ENCODE measurements at places on chromosomes 5 and 9.

DNA sequence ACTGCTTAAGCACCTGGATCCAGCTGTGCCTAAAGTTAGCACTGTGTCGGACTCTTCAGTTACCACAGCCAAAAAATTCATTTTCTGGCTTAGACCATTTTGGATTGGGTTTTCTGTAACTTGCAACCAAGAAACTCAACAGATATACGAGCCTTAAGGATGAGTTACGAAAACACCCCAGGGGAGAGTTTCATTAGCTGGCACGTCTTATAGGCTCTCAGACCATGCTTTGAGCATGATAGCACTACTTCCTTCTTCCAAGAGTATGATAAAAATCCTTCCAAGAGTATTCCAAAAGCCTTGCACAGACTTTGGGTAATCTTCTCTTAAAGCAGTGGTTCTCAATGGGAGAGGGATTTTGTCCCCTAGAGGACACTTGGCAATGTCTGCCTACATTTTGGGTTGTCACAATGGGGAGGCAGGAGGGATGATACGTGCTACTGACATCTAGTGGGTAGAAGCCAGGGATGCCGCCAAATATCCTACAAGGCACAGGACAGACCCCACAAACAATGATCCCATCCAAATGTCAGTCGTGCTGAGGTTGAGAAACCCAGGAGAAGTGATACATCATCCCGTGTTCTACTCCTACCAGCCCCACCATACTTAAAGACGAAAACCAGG lies 64.8 kb downstream of the SMIM23 start:
- DNase-seq, result no peak

- DNase-seq, result no peak
Measured at GRCh38 chr5:94102849-94103248, 361.4 kb upstream of the POU5F2 start.

GRCh38 chr9:82263619-82264018 lies 275.0 kb downstream of the SPATA31D1 start:
- DNase-seq, result no peak

DNA sequence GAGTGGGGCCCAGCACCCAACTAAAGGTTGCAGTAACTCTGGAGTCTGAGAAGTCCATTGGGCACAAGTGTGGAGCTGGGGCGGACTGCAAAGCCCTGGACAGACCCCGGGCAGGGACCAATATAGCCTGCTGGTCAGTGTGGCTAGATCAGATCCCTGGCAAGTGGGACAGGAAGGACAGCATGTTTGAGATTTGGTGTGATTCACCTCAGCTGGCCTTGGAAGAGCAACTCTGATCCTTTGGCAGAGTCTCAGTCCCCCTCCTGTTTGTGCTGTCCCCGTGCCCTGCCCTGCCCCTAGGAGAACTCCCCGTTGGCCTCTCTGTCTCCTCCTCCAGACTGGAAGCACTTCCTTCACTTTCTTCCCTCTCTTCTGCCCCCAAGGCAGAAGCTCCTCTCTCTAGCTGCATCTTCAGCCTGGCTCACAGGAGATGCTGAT lies 255.3 kb downstream of the FSTL4 start:
- DNase-seq, result no peak

DNA sequence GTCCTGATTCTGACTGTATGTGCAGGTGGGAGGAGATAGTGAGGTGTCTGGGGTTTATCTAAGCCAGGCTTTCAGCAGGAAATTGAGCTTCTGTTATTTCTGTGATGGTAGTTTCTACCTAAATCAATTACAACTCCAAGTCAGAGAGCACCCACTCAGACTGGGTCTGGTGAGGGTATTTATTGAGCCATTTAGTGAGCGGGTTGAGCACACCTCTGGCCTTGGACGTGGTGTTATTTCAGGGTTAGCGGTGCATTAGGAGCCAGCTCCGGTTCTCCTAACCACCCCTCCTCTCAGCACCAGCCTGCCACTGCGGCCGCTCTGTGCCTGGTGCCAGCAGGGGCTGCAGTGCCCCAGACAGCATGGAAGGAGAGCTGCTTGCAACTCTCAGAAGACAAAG lies 238.9 kb downstream of the CACNA1B start:
- DNase-seq, result no peak

DNA sequence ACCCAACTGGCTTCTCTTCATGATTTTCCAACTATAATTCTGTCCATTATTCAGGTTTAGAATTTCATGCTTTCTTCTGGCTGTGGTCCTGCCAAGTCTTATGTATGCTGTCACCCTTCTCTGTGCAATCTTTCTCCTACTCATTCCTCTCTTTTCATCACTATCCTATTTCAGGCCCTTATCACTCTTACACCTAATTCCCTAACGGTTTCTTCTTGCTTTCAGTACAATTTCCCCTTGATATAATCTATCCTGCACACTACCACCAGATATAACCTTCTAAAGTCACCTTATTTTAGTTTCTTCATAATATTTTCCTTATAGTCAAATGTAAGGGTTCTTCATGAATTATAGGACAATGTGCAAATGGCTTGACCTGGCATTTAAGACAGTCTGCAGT lies 436.2 kb downstream of the RAB3C start:
- no peak for DNase-seq

DNA sequence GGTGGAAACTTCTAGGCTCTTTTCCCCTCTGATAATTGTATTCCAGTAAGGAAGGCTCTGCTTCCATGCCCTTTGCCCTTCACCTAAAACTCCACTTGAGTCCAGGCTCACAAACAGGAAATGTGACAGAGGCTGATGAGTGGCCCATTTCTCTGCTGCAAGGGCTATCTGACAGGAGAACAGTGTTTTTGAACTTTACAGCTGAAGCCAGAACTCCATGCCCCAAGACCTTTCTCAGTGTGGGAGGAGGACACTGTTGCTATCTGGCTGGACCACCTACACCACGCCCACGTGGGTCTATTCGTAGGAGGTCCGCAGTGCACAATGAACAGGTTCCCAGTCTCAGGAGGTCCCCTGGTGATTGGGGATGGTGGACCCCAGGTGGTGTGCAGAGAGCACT lies 13.6 kb downstream of the GGTA1 start:
- no peak for DNase-seq

- DNase-seq, result no peak
Measured at GRCh38 chr5:54385994-54386393, 69.5 kb upstream of the HSPB3 start.

- no peak for DNase-seq
Measured at GRCh38 chr5:123617561-123617960, 105.6 kb downstream of the CSNK1G3 start.

DNA sequence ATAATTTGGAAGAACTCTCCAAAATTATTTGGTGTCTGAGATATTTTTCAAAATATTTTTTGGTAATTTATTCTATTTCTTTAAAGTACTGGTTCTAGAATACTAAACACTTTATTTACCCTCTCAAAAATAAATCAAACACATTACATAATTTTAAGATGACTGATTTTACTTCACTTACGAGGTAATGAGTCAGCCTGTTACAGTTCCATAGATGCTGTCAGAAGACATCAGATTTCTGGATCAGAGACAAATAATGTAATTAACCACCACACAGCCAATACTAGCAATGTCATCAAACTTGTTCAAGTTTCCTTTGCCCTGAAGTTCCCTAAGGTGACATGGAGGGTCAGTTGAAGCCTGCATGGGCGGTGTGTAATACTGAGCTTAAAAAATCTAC lies 106.1 kb upstream of the CDH9 start:
- no peak for DNase-seq

GRCh38 chr9:114299286-114300152 lies 23.4 kb upstream of the ORM1 start:
- DNase-seq, result no peak

DNA sequence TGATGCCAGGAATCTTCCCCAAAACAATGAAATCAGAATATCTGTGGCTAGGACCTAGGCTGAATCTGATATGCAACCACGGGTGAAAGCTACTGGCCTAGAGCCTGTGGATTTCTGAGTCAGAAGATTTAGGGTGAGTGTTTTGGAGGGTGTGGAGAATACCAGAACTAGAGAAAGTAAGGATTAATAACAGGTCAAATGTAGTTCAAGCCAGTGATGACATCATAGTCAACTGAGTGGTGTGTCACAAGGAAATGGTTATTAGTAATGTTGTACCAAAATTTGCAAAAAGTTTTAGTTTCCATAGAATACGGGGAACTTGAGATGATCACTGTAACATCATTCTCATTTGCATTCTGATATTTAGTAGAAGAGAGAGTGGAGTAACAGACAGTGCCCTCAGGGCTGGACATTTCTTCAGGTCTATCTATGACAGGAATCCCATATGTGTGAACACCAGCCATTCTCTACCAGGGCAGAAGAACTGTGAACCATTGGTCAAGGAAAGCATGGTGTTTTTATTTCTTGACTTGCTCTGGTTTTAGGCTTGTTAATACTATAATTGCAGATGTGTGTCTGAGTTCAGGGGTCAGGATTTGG lies 3.7 kb downstream of the GALNT12 start:
- DNase-seq, result no peak

DNA sequence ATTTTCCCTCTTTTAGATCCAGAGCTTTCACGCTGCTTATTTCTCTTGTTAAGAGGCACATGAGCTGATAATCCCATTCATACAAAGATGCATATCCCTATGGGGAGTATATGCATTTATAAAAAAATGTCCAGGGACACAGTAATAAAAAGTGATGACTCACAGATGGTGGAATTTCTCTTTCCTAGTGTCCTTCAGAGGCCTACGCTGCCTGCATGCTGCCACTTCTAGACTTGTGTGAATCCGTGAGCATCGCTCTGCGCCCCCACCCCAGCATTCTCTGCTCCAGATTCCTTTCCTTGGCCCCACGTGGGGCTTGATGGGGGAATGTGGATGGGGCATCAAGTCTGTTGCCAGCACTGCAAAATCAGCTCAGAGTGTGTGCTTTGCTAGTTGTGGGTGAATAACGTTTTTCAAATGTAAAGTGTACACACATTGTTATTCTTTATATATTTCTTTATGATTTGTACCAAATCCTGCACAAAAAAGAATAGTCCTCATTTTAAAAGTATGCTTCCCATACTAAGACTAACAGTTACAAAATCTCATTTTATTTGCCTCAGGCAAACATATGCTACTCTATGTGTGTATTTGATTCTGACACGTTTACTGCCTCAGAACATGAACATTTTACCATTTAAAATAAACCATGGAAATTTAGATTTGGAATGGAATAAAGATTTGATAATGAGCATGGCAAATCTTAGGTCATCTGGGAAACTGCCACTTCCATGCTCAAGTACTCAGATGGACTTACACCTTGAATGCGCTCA lies 22.4 kb upstream of the RASGRF2 start:
- DNase-seq, result no peak

DNA sequence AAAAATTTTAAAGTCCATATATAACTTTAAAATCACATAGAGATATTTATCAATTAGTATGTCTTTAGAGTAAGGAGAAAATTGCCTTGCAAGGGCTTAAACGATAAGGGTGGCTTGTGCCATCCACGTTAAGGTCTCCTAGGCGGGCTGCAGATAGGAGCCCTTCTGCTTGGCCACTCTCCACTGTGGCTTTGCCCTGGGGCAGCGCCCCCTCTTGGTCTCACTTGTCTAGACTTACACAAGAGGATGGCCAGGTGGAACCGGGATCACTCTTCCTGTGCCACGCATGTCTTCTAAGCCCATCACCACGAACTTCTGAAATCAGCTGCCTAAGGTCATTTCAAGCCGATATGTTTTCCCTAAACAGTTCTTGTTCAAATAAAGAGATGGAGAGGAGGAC lies 2.9 kb downstream of the FPGS start:
- DNase-seq, result no peak

DNA sequence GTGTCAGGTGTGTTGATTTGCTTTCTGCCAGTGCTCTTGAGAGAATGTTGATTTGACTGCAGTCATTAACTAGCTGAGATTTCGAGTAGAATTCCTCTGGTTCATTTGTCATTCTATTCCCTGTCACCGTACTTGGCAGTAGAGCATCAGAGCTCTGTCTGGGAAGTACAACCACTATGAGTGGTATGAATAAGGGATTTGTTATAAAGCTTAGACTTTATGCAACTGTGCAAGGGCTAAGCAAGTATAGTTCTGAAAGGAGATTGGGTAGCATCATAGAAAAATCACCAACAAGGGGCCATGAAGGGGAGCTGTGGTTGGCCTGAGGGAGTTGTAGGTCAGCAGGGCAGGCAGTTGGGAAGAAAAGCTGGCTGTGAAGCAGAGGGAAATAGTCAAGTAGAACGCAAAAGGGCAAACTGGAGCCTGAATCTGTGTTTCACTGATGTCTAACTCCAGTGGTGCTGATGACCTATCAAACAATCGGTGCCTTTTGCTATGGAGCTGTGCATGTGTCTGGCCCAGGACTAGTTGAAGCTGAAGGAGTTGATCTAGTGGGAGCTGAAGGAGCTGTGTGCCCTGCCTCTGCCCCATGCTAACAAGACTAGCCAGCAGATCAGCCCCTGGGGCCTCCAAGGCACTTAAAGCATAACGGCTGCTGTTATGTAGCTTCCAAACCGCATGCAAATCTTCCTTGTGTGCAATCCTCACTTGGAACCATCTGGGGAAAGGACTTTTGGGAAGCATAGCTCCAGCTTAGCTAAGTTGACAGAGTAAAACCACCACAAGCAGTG lies 110.0 kb downstream of the SLC28A3 start:
- no peak for DNase-seq

GRCh38 chr9:20815923-20816703 lies 132.1 kb downstream of the FOCAD start:
- no peak for DNase-seq

DNA sequence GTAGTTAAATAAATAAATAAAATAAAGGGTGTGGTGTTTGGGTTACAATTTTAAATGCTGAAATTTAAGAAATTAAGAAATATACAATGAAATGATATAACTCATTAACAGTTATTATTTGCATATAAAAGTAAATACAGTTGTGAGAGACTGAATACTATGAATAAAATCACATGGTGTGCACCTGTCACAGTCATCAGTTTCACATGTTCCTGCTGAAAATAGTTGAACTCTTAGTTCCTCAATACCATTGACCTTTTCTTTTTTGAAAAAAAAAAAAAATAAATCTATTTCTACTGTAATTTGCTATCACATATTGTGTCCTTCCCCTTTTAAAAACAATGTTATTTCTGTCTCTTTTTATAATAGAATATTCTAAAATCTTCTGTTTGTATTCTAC lies 130.9 kb upstream of the CHD1 start:
- no peak for DNase-seq

GRCh38 chr5:45454114-45454513 lies 242.1 kb downstream of the HCN1 start:
- no peak for DNase-seq

GRCh38 chr9:105993116-105993854 lies 298.9 kb downstream of the TMEM38B start:
- DNase-seq, result no peak

DNA sequence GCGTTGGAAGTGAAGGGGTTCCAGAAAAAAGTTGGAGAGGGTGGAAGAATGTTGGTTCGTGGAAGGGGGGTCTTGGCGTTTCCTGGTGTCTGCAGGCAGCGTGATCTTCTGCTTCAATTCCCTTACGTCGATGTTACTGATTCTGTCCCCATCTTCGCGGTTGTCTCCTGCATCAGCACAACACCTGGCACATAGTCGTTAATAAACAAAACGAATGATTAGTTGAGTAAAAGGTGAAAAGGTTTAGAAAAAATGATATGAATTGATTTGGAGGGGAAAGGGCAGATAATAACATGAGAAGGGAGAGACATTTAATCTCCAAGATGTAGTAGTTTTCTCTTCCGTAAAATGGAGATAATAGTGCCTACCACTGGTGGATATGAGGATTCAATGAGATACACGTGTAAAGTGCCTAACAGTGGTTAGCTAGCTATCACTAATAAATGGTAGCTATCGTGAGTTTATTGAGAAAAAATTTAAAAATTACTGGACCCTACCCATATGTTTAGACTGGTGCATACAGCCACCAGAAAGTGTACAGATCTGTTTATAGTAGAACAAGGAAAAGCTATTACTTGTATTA lies 556 bp downstream of the MTREX start:
- DNase-seq, result no peak
